ENCODE measurements at places on chromosomes 6 and 20. TPM values are rescaled to one million over a fixed set of nuclear protein-coding genes. Genes with fewer than 3 reads are reported as not detected.
A peak's percentile ranks its signal among the peaks of the same experiment; 100 is the strongest.

DNA sequence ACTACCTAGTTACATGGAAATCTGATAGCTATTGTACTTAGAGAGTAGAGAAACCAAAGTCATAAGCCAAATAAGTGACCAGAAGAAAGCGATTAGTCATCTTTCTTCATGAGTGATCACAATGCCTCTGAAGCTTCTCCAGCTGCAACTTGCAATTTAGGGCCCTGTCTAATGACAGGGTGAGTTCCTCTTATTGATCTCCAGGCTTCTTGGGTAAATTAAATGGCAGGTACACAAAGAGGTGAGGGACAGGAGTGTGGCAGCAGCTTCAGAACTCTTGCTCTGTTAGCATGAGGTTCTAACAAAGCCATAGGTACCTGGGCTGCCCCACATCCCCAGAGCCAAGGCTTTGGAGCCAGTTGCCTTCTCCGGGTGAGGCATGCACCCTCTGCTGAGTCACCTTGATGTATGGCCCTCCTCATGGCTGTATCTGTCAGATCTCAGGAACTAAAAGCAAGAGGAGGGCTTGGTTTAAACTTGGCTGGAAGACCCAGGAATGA is 60.8 kb downstream of the PRDM1 start:
- DNase-seq: no peak

The B3GALT4 gene
- total RNA-seq: 27.3 TPM

DNA sequence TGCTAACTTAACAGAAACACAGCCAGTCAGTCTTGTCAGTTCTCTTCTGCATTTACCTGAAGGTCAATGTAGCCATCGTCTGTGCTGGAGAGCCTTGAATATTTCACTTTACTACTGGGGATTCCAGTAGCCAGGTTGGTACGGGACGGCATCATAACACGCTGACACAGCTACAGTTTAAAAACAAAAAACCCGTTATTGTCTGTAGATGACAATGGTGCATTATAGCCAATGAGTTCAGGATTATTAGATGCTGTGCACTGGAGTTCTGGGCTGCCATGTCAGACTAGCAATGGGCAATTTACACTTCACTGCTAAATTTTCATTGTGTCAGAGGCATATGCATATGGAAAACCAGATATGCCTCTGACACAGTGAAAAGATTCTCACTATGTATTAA is 10.5 kb downstream of the PCNA start:
- DNase-seq: no peak

- no peak for DNase-seq
Measured at GRCh38 chr6:97712751-97713150, 429.7 kb upstream of the MMS22L start.

DNA sequence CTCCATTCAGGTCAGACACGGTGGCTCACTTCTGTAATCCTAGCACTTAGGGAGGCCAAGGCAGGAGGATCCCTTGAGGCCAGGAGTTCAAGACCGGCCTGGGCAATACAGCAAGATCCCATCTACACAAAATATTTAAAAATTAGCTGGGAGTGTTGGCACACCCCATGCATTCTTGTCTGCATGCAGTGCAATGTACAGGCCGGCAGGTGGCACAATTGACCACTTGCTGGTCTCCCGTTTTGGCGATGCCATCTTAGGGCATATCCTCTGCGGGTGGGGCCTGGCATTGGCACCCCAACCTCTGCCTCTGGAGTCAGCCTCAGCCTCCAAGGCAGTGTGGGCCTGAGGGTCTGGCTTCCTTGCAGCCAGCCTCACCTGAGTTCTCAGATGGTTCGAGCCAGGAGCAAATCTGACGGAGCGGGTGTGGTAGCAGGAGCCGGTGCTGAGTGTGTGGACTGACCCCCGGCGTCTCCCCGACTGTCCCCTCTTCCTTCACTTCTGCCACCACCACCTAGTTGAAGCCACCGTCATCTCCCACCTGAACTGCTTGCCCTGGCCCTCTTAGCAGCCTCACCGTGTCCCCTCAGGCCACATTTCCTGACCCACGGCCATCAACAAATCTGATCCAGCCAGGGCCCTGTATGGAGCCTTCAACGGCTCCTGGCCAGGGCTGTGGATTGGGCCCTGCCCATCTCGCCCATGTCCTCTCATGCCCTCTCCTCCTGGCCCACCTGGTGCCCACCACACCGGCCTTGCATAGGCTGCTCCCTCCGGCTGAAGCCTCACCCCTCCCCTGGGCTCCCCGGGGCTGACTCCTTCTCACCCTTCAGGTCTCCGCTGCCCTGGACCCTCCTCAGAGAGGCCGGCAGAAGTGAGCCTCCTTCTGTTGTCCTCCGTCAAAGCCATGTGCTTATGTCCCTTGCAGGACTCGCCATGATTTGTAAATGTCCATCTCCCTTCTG is 44.0 kb downstream of the EFCAB8 start:
- DNase-seq: no peak

The KIAA1755 gene
- total RNA-seq: 11.0 TPM

The CST4 gene
- not detected for total RNA-seq

DNA sequence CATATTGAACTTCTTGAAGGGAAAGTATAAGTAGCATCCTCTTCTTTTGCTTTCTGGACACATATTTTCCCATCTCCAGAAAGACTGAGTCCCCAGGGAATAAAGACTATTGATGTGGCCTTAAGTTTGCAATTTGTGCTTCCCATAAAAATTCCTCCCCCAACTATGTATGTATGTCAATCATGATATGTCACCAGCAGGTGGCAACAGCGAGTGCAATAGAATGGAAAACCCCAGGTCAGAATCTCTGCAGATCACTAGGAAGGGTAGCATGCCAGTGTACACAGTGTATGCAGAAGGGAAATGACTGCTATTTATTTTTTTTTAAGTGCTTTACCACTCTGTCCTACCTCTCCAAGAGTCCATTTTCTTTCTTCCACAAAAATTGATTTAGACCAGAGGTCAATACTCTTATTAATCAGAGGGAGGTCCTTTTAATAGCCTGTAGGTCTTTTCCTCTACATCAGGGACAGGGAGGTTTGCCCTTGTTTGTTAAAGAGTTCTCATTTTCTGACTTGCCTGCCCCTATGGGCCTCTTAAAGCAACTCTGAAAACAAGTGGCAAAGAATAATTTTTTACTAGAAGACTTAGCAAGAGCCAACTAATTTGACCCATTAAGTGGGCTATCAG is 61.4 kb downstream of the BMP2 start:
- DNase-seq: peak; percentile 4

- no peak for DNase-seq
Measured at GRCh38 chr20:2109425-2110210, 8.0 kb downstream of the STK35 start.
